ENCODE measurements at places on chromosomes 3 and 15. TPM values are rescaled to one million over a fixed set of nuclear protein-coding genes. Genes with fewer than 3 reads are reported as not detected.

CLDN1 gene
- under 0.01 TPM for total RNA-seq

BCL2A1 gene
- 0.09 TPM for total RNA-seq

CPEB1 gene
- total RNA-seq: 0.17 TPM

ERC2 gene
- total RNA-seq: 0.33 TPM

STXBP5L gene
- not detected for total RNA-seq

PRTG gene
- 2.6 TPM for total RNA-seq

FRMD5 gene
- total RNA-seq: 0.52 TPM

PAQR5 gene
- not detected for total RNA-seq

PIERCE2 gene
- 0.76 TPM for total RNA-seq

SYNM gene
- total RNA-seq: 86.0 TPM

XCR1 gene
- not detected for total RNA-seq

CPNE4 gene
- not detected for total RNA-seq

ESYT3 gene
- not detected for total RNA-seq
